ENCODE measurements at places on chromosomes 5 and 9. TPM values are rescaled to one million over a fixed set of nuclear protein-coding genes. Genes with fewer than 3 reads are reported as not detected.
A peak's percentile ranks its signal among the peaks of the same experiment; 100 is the strongest.

Gene TMOD1
- total RNA-seq = 3.0 TPM

Gene TPRN
- 9.3 TPM for total RNA-seq

Gene BAG1
- total RNA-seq = 60.9 TPM

Gene PDLIM7
- total RNA-seq = 15.8 TPM

Gene FOXD4L6
- not detected for total RNA-seq

Gene TMEM174
- not detected for total RNA-seq

Gene CCL19
- not detected for total RNA-seq

Gene PCDHB2
- total RNA-seq = 1.8 TPM

Gene RANBP3L
- 0.05 TPM for total RNA-seq

Gene PCDHB9
- 0.90 TPM for total RNA-seq

Gene GEMIN5
- 20.2 TPM for total RNA-seq

- no peak for DNase-seq
Observed at GRCh38 chr5:176550275-176550831, 1.2 kb downstream of the CDHR2 start.

DNA sequence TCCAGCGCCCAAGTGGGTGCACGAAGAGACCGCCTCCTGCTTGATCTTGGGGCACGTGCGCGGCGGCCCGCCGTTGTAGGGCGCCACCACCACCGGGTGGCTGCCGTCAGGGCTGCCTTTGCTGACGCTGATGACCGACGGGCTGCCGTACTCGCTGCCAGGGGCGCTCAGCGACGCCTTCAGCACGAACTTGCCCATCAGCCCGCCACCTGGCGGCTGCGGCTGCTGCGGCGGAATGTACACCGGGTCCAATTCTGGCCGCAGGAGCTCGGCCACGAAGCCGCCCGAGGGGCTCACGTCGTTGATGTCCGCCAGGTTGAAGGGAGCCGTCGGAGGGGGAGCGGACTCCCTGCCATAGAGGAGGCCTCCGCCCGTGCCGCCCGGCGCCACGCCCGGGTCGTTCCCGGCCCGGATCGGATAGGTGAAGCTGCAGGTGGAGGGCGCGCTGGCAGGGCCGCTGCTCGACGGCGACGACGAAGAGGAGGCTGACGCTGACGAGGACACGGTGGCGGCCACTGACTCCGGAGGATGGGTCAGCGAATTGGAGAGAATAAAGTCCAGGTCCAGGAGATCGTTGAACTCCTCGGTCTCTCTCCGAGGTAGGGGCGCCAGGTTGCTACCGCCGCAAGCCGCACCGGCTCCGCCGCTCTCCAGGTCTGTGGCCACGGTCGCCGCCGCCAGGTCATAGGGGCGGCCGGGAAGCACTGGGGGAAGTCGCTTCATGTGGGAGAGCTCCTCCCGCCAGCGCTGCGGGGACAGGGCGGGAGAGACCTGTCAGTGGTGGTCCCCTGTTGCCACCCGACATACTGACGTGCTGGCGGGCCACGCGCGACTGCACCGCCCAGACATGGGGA is 1.8 kb downstream of the KLF4 start:
- no peak for DNase-seq

- no peak for DNase-seq
Observed at GRCh38 chr9:136744773-136745172, 2.0 kb upstream of the LCN10 start.

DNA sequence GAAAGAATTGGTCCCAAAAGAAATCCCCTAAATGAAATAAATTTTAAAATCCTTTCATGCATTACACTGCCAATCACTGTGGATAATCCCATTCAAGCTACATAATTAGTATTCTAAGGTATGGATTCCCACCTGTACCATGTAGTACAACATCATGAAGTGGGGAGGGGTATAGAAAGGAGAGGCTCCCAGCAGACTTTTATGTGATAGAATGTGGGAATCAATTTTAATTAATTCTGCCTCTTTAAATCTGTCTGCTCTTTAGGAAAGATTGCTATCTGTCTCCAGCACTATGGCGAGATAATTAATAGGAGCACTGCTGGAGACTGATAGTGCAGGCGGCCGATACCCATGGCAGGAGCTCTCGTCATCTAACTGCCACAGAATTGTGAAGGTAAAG is 95.4 kb downstream of the CDH12 start:
- no peak for DNase-seq

DNA sequence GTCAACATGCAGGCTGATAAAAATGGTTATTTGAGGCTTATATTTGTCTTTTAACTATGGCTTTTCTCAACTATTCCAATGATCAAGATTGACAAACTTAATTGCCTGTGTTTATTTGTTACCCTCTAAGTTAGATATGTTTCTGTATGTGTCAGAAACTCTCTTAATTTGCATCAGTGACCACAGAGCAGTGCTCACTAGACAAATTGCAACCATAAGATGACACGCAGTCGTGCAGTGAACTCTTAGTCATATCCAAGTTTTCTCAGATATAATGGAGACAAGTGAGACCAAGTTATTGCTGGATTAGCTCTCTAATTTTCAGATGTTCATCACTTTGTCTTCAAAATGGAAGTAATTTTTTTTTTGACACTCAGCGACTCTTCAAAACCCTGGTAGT is 342.2 kb upstream of the RFX3 start:
- no peak for DNase-seq

DNA sequence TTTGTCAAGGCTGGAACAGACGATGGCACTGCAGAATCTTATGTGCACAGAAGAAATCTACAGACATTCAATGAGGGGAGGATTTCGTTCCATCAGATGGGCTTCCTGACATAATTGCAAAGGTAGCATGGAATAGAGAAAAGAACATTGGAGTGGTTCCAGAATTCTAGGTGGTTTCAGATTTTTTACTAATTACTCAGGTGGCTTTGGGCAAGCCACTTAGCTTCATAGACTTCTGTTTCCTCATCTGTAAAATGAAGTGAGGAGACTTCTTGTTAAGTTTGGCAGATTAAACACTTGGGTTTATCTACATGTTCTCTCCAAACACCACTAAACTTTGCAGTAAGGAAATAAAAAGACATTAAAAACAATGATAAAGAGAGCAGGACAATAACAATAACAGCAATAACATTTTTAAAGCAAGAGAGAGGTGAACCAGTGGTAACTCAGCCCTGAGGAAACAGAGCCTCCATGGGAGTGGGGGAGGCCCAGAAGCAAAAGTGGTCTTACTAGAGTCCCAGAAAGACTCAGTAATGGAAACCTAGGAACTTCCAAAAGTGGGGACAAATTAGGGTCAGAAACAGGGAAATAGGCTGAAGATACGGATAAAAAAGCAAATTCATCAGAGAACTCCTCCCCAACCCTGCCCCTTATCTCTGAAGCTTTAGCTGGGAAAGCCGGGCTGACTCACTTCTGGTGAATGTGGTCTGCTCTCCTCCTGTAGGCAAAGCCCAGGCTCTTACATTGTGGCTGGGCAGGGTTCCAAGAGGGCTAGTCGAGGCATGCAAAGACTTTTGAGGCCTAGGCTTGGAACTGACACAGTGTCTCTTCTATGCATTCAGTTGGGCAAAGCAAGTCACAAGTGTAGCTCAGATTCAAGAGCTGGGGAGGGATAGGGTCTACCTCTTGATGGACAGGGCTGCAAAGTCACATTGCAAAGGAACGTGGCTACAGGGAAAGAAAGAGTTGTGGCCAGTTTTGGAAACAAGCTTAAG is 11.8 kb upstream of the ACTBL2 start:
- DNase-seq = peak; percentile 95

DNA sequence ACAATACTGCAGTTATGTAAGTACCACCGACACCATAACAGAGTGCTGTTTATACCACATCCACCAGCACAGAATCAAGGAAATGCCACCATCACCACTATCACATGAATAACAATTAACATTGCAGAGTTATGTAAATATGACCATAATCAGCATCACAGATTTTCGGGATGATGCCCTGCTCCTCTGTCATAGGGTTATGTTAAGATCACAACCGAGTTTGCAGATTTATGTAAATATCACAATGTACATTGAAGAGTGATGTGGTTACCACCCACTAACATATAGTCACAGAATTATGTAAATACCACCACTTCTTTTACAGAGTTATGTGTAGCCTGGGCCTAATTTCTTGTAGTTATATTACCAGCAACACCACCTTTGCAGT is 61.8 kb downstream of the SHC3 start:
- DNase-seq = no peak

DNA sequence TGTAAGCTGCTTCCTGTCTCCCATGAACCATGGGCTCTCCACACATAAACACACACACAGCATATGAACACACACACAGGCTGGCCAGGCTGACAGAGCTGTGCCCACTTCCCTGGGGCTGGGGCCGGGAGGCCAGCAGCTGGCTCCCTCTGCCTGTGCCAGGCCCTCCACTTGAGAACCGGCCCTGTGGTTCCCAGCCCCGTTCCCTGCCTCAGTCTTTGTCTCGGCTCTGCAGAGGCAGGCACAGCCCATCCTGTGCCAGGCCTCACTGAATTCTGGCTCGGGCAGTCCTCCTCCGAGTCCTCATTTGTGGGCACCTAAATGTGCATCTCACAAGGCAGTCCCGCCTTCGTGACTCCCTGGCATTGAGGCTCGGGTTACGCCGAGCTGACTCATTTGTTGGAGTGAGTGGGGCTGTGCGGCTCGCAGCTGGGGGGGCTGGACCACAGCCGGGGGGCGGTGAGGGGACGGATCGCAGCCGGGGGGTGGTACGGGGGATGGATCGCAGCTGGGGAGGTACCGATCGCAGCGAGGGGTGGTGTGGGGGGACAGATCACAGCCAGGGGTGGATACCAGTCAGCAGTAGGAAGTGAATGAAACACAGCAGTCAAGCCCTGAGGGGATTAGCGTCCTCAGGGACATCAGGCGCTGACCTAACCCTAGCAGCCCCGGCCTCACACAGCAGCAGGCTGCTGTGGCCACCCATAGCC is 72.3 kb downstream of the PSMB7 start:
- no peak for DNase-seq

DNA sequence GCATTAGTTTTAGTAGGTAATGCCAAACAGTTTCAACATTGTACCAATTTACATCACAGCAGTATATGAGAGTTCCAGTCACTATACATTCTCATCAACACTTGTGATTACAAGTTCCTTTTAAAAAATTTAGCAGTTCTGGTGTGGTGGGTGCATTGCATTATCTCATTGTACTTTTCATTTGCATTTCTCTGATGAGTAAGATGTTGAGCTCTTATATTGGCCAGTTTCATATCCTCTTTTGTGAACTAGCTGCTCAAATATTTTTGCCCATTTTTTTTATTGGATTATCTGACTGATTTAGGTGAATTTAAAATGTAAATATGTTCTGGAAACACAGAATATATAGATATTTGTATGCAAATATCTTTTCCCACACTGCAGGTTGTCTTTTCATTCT is 160.9 kb upstream of the NR3C1 start:
- DNase-seq = no peak

GRCh38 chr5:5341531-5342292 is 80.8 kb upstream of the ICE1 start:
- DNase-seq = no peak

DNA sequence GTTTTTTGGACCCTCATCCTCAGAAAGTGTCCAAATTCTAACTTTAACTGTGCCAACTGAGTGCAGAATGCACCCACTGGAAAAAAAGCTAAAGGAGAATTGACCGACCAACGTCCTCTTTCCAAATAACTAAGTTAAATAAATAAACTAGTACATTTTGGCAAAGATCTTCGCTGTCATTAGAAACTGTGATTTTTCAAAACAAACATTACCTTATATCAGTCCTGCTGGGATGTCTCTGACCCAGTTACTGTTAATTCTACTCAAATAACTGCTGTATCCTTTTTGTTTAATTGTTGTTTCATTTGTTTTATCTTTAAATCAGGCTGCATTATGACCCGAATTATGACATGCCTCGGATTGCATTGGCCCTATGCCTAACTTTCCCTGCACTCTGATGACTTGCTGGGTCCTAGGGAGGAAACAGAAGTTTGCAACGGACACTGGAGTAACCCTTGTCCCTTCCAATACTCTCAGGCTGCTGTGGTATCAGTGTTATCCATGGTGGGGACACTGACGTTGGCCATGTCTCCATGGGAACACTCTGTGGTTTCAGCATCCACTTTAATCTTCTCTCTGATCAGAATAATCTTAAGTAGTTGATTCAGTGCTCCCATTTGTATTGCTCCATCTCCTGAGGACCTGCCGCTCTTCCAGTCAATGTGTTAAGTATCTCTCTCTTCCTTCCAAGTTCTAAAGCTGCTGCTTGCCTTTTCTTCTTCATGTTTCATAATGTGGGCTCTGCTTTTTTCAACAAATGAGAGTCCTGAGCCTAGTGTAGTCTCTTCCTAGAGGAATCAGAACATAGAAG is 11.1 kb upstream of the IFNA5 start:
- DNase-seq = no peak

- no peak for DNase-seq
Observed at GRCh38 chr9:38024036-38024681, 44.9 kb downstream of the SHB start.

GRCh38 chr9:136662326-136662655 is 425 bp upstream of the EGFL7 start:
- DNase-seq = no peak

DNA sequence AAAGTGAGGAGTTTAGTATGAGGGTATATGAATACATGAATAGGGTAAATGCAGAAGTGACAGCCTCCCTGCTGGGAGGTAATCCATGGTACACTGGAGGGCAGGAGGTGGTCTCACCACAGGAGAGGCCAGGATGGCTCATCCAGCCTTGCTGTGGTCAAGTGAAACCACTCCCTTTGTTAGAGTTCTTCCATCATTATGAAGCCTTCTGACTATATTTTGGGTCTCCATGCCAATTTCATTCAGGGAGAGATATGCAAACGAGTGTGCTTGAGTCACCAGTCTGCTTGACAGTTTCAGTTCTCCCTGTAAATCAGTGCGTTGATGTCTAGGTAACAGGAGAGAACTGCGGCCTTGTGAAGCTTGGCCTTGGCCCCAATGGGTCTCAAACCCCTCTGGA is 16.4 kb downstream of the PPP3R2 start:
- DNase-seq = no peak

GRCh38 chr9:90915693-90916092 is 114.1 kb downstream of the SYK start:
- DNase-seq = peak; percentile 30

DNA sequence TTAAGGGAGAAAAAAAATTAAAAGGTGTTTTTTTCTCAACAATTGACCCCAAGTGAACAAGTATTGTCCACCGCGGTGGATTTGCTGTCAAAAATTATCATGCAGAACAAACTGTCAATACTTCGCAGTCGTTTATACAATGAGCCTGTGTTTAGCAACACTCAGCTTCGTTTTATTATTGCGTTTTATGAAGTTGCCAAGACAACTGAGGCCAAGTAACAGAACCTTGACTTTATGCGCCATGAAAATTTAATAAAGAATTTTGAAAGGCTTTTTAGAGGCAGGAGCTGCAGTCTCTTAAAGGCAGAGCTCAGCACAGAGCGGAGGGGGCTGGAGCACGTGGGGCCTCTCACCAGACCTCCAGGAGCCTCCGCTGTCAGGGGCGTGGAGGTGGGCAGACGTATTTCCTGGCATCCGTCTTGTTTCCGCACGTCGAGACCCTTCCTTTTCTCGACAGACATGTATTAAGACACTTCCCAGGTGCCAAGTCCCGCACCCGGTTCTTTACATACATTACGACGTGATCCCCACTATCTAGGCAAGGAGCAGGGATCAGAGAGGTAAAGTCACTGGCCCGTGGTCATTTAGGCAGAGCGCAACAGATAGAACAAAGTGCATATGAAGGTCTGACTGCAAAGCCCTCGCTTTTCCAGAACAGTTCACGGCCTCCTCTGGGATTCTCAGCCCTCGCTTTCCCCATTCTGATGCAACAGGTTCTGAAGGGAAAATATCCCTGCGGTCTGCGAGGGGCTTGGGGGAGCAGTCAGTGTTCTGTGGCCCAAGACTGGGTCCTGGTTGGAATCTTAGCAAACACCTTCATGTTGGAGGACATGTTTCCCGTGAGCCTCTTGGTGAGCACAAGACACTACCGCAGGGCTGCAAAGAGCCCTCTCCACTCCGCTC is 164.4 kb downstream of the DAB2IP start:
- DNase-seq = no peak
